ENCODE measurements at places on chromosomes 2 and 18.
A peak's percentile ranks its signal among the peaks of the same experiment; 100 is the strongest.

DNA sequence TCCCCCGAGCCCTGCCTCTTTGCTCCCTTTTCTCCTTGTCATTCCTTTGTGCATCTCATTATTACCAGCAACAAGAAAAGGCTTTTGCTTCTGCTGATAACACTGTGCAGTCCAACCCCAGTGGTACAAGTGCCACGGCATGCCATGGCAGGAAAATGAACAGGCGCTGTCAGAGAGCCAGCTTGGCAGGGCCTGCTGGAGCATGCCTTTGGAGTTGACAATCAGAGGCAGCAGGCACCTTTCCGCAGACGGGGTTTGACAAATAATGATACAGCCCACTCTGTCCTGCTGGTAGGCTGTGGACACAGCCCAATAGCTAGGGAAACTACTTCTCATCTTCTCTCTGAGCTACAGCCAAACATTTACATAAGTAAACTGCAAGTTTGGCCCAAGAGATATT is 243.9 kb upstream of the LRRTM1 start:
- DNase-seq, result no peak

DNA sequence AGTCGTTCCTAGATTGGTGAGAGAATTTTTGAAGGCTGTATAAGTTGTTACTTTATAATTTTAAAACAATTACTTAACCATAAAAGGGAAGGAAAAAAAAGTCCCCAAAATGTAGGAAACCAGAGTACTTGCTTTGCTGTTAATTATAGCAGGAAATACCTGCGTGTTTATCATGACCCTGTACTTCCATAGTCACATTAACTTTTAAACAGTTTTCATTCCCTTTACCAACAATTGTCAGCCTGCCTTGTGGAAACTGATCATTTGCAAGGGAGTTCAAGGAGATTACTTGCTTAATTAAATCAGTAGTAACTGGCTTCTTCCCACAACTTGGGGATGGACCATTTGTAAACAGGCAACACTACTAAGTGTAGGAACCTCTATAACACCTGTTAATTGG is 6.4 kb upstream of the ITPRID2 start:
- DNase-seq, result no peak

DNA sequence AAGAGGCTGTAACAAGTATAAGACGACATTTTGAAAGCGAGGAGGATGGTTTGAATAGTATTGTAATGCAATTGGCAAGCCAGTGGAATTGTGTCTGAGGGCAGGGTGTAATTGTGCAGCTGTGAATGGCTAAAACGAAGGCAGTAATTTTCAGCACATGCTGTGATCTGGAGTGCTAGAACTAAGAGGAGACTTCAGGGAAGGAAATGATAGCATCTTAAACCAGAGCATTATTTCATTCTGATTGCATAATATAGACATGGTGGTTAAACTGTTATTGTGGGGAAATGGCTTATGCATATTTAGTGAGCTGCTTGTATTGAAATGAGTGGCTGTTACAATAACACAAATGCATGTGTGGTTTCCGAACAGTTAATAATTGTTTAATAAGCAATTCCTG is 36.3 kb downstream of the THSD7B start:
- no peak for DNase-seq

DNA sequence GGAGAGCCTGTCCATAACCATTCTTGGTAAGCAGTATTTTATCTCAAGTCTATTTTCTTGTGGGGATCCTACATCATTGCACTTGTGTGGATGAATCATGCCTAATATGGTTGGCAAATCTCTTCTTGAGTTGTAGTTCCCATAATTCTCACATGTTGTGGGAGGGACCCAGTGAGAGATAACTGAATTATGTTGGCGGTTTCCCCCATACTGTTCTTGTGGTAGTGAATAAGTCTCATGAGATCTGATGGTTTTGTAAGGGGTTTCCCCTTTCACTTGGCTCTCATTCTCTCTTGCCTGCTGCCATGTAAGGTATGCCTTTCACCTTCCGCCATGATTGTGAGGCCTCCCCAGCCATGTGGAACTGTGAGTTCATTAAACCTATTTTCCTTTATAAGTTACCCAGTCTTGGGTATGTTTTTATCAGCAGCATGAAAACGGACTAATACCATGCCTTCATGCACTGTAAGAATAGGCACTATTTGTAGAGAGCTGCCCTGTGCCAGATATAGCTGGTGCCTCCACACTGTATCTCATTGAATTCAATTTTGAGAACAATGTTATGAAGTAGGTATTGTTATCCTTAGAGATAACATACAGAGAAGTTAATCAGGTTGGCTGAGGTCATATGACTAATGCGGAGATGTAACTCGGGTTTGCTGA is 148.3 kb downstream of the PLCL1 start:
- no peak for DNase-seq

DNA sequence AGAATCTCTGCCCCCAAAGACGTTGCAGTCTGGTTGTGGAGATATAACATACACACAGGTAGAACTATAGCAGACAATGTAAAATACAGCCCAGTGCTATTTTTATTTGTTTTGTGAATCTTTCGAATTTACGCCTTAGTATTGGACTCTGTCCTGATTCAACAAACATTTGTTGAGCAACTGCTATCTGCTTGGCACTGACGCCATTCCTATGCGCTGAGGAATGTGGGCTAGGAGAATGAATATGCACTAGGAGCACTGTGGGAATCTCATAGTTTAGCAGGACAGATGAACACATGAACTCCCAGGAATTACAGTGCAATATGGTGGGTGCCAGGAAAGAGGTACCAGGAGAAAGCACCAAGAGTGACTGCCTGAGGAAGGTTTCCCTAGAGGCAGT is 181.7 kb upstream of the SIX3 start:
- DNase-seq, result no peak

DNA sequence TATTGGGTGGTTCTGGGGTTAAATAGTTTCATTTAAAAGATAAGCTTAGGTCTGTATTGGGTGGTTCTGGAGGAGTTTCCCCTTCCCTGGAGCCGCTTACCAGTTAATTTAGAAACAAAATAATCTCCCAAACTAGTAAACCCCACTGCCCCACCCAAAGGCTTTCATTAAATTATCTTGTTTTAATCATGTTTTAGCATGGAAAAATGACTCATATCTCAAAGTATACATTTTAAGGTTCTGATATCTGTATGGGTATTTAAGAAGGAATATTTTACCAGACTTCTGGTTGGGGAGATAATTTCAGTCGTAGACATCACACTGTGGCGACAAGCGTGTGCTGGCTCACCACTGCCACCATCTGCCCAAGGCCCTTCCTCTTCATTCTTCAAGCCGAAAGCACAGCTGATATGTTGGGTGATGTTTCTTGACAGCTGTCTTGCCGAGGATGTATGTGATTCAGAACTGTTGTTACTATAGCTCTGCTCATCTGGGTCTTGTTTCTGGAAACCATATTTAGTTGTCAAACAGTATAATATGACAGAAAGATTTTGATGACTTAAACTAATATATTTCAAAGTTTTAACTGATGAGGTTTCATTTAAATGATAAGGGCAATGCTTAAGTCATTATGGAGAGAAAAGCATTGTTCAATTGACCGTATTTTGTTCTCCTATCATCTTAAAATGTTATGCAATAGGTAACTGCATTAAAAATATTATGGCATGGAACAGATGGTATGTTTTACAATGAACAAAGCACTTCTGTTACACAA is 5.1 kb downstream of the FIGLA start:
- peak; percentile 14 for DNase-seq

- DNase-seq, result no peak
These were observed 152.7 kb downstream of the MBP start for GRCh38 chr18:76979906-76980305.

DNA sequence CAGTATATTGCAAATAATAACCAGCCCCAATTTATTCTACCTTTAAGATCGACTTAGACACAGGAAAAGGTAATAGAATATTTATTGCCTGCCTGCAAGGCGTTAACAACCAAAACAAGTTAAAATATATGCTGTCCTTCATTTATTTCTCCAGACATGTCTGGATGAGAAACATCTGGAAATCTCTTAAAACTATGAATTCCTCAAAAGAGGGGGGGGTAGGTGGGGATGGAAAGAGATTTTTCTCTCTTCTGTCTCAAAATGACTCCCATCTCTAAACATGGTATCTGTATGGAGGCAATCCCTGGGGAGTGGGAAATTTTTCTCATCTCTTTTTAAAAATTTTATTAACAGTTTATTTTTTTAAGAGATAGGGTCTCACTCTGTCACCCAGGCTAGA is 113.0 kb downstream of the CDH2 start:
- DNase-seq, result no peak

GRCh38 chr2:55269645-55269990 is 587 bp upstream of the MTIF2 start:
- DNase-seq, result no peak

DNA sequence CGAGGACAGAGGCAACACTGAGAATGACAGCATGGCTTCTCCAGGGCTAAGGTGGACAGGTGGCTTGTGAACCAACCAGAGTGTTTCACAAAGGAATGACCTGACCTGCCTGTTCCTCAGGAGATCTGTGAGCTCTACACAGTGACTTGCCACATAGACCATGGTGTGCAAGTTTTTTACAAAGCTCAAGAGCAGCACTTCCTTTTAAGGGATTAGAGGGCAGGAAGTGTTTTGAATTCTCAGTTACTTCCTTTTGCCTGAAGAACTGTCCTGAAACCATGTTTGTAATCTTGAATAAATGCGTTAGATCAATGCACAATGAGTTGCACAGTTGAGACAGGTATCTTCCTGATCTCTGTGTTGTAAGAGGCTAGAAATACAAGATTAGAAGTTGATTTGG is 421.9 kb downstream of the THSD7B start:
- DNase-seq, result no peak

DNA sequence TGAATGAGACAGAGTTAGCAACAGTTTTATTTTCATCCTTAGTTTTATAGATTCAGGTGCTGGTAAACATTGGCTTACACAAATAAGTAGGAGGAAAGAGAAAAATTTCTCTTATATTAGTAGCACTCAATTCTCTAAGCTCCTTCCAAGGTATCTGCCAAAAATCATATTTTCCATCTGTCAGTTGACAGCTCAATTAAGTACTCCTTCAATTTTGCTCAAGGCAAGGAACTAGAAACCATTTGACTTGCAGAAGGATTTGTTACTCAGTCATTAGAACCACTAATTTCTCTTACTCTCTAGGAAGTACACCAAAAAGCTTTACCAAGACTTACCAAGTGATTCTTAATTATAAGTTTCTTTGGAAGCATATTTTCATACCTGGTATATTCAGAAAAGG is 101.4 kb upstream of the ATP8B1 start:
- no peak for DNase-seq

DNA sequence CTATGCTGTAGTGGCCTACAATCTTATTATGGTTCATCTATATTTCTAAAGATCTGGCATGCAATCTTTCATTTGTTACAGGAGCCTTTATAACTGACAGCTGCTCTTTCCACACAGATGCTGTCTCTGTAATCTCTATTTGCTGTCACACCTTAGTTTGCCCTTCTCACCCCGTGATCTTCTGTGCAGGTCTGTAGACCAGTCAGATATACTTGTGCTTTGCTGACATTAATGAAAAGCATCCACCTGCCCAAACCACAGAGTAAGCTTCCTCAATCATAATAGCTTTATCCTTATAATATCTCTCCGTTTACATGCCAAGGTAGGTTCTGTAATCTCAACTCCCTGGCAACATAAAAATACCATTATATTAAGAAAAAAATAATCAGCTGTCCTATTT is 122.4 kb downstream of the GRB14 start:
- no peak for DNase-seq

DNA sequence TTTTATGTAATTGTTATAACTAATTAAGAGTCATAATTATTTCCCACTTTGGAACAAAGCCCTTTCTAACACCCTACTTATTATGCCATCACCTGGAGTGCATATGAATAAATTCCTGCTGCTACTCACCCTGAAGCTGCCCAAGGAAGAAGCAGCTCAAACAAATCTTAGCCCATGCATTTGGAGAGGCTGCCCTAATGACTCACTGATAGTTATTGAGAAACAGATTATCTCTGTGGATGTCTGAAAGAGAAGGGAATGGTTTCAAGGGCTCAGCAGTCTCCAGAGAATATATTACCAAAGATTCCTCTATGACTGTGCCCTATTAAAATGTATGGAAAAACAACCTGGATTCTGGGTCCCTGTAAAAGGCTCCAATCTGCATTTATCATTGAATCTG is 81.0 kb downstream of the GPR39 start:
- DNase-seq, result no peak

DNA sequence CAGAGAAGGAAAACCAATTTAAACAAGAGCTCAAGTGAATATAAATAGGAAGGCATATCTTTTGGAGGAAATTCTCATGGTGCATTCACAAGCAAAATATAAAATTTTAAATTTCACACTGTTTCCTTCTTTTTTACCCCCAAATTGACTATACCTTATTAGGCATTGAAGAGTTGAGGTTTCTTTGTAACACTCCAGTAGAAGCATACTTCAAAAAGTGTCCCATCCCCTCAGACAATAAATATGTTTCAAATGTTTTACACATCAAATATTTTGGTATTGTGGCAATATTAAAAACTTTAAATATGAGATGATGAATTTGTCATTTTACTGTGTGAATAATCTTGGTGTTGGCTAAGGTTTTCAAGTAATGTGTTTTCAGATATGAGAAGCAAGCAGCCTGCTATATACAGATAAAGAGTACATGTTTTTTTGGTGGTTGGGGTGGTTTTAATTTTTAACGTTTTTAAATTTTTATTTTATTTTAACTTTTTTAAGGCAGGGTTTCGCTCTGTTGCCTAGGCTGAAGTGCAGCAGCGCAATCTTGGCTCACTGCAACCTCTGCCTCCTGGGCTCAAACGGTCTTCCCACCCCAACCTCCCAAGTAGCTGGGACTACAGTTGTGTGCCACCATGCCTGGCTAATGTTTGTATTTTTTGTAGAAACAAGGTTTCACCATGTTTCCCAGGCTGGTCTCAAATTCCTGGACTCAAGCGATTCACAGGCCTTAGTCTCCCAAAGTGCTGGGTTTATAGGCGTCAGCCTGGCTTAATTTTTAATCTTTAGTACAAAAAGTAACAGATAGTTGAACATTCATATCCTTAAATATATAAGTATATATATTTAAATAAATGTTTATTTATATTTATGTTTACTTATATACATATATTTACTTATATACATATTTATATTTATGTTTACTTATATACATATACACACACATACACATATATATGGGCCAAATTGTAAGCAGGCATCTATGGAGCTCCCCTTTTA is 36.5 kb upstream of the DLX1 start:
- DNase-seq, result no peak

- DNase-seq, result no peak
These were observed 291.2 kb downstream of the NEDD4L start for GRCh38 chr18:58335223-58335622.

GRCh38 chr2:128686497-128686859 is 367.8 kb upstream of the HS6ST1 start:
- no peak for DNase-seq

DNA sequence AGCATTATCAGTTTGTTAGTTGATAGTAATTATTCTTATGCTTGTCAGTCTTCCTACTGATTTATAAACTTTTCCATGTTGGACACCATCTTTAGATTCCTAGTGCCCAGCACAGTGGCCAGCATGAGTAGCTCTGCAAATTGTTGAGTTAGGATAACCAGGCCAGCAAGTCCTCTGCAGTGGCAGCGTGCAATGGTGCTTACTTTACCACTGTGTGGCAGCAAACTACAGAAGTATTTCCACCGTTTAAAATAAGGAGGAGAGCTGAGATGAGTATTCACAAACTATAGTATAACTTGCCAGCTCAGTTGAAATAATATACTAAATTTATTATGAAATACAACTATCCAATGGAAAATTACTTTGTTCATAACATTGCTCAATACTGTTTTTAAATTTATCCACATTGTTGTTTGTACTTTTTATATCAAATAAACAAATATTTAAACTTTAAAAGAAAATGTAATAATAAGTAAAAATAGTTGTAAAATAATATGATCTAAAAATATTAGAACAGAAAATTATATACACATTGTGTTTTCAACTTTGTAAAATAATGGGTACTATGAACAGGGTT is 9.3 kb upstream of the THADA start:
- no peak for DNase-seq
